ENCODE measurements at places on chromosomes 1 and 21.

- DNase-seq = no peak
Observed at GRCh38 chr1:61732726-61733125, 7.8 kb upstream of the TM2D1 start.

GRCh38 chr1:24657781-24658180 is 14.7 kb downstream of the SRRM1 start:
- no peak for DNase-seq

DNA sequence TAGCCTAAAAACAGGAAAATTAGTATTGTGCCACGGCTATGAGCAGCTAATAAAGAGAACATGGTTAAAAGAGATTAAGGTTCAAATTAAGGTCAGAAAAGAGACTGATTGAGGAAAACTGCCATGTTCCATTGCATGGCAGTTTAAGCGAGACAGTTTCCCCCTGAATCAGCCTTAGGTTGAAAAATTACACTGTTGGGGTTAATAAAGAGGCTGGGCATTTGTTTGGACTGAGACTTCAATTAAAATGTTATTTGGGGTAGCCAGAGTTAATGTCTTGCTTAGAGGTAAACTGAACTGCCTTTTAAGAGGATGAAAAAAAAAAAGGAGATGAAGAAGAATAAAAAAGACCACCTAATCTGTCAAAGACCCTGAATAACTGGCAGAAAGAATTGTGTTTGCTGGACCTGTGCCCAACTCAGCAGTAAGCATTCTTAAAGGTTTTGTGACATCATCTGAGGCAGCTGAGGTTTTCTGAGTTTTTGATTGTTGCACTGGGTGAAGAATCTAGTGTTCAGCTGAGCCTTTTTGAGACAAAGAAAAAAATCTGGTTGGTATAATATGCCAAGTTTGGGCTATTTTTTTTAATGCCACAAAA is 17.7 kb upstream of the PROX1 start:
- DNase-seq = no peak

DNA sequence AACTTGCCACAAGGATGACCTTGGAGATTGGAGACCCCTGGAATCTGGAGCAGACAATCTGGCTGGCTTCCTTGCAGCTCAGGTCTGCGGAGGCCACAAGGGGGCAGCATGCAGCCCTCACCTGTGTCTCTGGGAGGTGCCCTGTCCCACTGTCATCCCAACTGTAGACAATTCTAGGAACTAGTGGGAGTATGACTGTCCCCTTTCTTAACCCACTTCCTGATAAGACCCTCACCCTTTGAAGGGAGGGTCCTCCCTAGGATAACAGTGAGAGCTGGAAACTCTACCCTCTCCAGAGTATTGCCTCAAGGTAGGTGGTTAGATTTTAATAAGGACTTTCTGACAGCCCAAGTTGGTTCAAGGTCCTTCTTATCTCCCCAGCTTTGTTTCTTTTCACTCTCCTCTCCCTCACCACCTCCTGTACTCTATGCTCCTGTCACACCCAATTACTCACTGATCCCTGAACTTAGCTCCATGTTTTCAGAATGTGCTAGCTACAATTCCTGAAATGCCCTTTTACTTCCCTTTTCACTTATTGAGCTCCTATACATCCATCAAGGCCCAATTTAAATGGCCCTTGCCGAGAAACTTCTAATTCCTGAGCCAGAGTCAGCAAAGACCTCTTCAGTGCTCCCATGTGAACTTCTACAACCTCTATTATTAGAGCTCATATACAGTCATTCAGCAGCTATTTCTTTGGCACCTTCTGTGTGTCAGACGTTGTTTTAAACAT is 9.2 kb upstream of the KCNQ4 start:
- DNase-seq = no peak

DNA sequence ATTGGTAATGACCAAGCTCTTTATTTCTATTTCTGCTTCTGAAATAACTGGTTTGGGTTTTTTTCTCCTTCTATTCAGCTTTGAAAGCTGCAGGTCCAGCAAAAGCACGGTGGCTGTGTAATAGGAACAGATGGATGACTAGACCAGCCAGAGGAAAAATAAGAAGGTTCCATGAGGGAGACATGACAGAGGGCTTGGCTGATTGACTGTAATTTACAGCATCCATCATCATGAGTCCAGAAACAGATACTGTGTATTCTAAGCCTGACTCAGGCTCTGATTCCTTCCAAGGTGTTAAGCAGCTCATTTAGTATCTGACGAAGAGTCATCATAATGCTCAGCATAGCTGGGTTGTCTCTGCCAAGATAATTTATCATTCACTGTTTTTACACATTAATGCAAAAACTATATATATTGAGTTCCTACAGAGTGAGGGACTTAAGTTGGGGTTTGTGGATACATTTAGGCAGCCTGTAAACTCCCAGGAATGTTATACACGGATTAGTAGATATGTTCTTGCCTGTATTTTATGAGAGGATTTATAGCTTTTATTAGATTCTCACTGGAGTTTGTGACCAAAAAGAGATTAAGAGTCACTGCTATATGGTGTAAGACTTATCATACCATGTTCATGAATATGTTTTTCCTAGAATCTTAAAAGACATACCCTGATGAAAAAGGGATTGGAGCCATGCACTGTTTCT is 72.6 kb downstream of the SGIP1 start:
- no peak for DNase-seq

GRCh38 chr1:6646499-6647148 is 22.0 kb downstream of the THAP3 start:
- DNase-seq = no peak
